ENCODE measurements at places on chromosomes 16 and 17.
A peak's percentile ranks its signal among the peaks of the same experiment; 100 is the strongest.

DNA sequence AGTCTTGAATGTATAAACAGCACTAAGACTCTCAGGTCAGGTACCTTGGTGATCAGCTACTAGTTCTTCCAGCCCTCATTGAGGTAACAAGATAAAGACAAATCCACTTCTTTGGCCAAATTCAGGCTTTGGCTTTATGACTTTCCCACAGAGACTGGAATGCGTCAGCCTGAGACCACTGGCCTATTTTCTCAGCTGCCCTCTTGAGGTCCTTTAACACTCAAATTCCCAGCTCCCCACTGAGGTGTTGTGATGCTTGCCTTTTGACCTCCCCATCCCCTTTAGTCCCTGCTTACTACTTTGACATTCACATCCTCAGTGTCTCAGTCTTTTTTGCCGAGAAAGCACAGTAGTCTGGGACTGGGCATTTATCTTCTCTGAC lies 10.6 kb downstream of the TNFAIP1 start:
- no peak for DNase-seq

- no peak for DNase-seq
These were observed 29.8 kb downstream of the NXN start for GRCh38 chr17:949623-950303.

- DNase-seq = no peak
These were observed 9.5 kb downstream of the IGSF6 start for GRCh38 chr16:21642861-21643260.

GRCh38 chr16:4472880-4473279 lies 1.5 kb downstream of the NMRAL1 start:
- DNase-seq = no peak

DNA sequence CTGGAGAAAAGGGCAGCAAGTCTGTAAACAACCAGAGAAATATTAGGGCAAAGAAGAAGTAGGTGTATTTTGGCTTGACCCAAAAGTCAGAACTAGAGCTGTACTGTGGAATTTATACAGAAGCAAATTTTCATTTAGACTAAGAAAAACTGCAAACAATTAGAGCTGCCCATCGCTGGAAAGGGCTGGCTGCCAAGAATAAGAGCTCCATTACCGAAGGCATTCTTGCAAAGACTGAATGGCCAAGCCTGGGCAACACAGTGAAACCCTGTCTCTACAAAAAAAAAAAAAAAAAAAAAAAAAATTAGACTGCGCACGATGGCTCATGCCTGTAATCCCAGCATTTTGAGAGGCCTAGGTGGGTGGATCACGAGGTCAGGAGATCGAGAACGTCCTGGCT lies 53.9 kb upstream of the TMC5 start:
- DNase-seq = no peak

DNA sequence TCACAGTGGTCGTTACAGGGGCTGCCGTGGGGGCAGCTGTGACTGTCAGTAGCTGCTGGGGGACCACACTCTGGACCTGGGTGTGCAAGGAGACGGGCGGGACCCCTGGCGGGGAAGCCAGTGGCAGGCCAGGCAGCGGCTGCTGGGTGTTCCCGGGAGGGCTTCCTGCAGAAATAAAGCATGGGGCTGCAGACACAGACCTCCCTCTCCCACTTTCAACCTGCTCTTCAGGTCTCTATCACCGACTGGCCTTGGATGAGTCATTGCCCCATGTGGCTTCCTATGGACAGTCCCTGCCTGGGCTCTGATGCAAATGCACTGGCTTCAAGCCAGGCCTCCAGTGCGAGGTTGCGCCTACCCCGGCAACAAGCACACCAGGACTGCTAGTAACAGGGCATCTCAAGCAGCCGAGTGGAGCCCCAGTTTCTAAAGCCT lies 17.2 kb downstream of the SREBF1 start:
- DNase-seq = peak; percentile 85

DNA sequence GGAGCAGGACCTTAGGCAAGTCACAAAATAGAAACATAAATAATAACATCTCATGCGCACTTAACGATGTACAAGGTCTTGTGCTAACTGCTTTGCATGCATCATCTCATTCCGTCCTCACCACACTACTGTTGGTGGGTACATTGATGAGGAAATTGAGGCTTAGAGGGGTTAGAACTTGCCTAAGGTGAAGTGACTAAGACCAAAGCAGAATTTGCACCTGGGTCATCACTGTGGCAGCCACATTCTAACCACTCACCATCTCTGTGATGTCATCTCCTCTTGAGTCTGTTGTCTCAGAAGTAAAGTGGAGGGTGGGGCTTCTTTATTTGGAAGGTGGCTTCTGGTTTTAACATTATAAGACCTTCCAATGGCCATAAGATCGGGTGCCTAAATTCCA lies 20.4 kb upstream of the TRIM25 start:
- no peak for DNase-seq

- no peak for DNase-seq
These were observed 77.3 kb downstream of the RPTOR start for GRCh38 chr17:80621997-80622357.

DNA sequence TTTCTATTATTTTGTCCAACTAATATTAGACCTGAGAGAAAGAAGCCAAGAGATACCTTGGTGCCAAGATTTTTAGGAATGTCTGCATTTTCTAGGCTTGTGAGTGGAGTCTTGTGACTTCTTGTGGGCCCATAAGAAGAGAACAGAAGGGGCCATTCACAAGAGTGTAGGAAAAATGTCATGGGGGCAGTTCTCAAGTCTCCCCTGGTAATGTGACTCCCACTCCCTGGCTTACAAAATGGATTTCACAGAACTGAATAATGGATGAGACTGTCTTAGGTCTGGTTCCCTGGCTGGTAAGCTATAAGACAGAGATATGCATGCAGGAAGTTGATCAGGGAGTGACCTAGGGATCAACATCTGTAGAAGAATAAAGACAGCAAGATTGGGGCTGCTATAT lies 181.3 kb downstream of the CBLN1 start:
- no peak for DNase-seq

DNA sequence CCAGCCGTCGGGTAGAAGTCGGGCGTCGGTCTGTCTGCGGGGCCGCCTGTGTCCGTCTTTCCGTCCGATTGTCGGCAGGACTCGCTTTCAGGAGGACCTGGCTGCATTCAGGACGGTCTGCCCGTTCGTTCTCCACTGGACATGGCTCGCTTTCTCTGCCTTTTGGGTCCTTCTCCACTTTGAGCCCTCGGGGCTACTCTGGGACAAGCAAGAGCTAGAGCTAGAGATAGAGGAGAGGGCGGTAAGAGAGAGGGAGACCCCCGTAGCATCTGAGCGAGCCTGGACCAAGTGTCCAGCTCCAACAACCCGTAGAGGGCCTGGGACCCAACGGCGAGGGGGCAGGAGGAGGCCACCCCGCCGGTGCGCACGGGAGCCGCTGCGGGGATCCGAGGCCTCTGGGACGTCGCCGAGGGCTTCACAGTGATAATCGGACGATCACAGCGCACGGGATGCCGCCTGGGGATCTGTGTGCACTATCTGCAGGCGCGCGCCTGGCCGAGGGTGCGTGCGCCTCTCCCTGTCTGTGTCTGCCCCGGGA lies 4.5 kb downstream of the TBX4 start:
- no peak for DNase-seq

- DNase-seq = no peak
These were observed 36.5 kb downstream of the CACNG1 start for GRCh38 chr17:67080804-67081203.

DNA sequence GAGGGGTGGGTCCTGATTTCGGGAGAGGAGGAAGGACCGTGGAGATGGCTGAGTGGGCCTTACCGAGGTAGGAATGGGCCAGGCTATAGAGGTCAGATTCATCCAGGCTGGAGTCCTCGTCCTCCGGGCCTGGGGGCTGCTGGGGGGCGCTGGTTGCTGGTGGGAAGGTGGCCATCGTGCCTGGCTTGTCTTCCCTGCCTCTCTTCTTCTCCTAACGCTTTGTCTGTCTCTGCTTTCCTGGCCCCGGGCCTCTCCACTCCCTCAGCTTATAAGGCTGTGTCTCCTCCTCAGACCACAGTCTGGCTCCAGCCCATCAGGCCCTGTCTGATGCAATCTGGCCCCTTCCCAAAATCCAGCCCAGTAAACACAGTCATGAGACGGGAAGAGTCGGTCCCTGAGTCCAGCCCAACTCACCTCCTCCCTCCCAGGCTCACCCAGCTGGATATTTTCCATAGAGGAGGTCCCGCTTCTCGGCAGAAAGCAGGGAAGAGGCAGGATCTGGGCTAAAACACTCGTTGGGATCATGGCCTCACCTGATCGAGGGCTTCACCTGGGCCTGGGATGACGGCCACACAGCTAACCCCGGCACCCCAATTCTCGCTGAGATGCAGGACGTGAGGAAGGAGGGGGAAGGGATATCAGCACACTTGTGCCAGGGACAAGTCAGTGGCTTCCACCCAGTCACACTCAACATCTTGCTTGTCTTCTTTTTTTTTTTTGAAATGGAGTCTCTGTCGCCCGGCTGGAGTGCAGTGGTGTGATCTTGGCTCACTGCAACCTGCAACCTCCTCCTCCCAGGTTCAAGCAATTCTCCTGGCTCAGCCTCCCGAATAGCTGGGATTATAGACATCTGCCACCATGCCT lies at the start of gene NUPR1:
TSS of gene NUPR1 (minus strand) at position 242 of the 864 bp plus-strand sequence. CDS start at position 175, 67 bp downstream.
- peak; percentile 88 for DNase-seq

DNA sequence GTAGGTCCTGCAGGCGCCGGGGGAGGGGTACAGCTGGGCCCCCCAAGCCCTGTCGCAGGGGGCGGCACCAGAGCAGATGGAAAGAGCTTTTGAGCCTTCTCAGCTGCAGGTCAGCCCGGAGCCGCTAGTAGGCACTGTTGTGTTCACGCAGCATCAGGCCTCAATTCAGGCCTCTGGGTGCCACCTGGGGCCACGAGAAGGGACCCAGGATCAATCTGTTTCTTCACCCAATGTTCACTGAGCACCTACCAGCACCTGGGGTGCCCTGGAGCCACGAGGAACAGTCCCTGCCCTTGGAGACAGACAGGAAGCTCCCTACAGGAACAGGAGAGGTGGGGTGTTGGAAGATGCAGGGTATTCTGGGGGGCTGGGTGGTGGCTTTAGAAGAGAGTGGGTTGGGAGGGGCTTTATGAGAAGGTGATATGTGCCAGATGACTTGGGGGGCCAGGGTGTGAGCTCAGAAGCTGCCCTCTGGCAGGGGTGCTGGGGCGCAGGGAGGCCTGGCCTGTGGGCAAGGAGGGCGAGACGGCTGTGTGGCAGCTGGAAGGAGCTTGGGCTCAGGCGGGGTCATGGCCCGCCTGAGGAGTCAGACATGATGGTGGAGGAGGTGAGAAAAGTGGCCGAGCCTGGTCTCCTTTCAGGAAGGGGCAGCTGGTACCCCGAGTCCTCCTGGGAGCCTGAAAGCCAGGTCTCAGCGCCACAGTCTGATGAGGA lies 121.9 kb upstream of the GSE1 start:
- DNase-seq = no peak

DNA sequence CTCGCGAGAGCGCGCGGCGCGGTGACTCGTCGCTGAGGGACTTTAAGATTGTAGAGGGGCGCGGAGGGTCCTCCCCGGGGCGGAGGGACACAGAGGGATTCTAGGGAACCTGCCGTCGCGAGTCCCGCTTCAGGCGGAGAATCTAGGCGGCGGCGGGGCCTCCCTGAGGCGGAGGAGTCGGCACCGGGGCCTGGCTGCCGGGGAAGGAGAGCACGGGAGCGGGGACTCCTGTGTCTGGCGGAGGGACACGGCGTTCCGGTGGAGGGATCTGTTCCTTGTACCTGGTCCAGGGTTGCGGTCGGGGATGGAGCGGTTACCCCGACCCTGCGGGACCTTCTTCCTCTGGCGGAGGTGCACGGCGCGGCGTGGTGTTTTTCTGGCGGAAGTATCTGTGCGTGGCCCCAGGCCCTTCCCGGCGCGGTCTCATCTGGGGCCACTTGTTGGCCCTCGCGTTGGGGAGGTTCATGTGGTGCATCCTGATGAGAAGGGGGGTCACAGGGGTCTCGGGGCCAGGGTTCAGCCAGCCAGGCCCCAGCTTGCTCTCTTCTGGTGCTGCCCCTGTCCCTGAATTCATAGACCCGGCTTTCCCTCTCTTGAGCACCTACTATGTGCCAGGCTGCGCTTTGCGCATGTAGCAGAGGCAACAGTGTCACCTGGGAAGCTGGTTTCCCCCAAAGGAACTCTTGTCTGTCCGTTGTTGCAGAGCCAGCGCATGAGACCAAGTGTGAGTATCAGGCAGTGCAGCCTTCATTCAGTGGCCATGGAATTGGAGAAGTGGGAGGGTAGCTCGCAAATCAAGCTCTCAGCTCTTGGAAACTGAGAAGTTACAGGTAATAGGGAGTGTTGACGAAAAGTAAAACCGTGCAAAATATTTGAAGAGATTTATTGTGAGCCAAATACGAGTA lies 563 bp upstream of the ZKSCAN2 start:
- DNase-seq = peak; percentile 55

DNA sequence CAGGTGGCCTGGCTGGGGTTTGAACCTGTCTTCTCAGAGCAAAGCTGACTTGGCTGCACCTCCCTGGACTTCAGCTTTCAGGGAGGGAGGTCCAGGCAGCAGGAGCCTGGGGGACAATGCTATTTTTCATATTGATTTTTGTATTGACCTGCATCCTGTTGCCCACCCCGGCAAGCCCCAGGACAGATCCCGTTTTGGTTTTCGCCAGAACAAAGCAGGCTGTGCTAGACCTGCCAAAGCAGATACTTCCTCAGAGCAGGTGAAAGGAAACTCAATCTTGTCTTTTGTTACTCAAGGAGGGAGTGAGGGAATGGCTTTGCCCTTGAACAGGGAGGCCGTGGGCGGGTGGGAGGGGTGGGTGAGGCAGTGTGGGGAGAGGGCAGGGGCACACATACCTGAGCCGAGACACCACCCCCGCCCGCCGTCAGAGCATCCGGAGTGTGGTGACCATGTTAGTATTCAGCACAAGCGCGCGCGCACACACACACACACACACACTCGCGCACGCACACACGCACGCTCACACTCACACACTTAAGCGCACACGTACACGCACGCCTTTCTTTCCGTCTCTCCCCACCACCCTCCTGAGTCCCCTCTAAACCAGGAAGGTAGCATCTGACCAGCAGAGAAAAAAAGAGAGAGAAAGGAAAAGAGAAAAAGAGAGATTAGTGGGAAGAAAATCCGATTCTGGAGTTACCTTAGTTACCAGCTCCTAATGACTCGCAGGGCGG lies 59.5 kb downstream of the RAI1 start:
- no peak for DNase-seq

DNA sequence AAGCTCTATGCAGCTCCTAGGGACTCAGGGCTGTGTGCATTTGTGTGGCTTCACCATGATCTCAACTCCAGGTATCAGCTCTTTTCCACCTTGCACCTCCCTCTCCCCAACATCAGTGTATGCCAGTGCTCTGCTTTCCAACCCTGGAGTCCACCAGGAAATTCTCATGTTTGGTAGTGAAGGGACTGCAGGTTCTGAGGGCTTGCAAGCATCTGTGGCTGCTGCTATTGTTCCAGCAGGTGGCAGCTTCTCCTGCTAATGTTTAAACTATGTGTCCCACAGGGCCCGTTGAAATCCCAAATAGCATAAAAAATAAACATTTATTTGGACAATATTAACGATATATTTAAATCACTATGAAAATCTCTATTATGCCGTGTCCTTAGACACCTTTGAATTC lies 82.0 kb downstream of the RGS9 start:
- DNase-seq = no peak

DNA sequence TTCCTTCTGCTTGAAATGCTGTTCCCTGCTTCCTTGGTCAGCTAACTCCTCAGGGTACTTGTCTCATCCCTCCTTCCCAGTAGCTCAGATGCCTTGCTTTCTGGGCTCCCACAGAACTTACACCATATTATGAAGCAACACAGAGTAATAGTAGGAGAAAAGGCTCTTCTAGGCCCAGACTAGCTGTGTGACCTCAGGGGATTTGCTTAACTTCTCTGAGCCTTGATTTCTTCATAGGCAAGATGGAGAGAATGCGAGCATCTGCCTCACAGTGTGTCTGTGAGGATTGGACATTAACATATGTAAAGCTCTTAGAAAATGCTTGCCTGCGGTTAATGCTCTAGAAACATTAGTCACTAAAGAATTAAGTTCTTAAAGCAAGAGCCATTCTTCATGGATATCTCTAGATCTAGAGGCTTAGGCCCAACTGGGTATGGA lies 22.3 kb upstream of the PECAM1 start:
- DNase-seq = no peak
